CD4-positive, alpha-beta memory T cell (primary cell): ENCODE measurements at places on chromosomes 1 and 21.

DNA sequence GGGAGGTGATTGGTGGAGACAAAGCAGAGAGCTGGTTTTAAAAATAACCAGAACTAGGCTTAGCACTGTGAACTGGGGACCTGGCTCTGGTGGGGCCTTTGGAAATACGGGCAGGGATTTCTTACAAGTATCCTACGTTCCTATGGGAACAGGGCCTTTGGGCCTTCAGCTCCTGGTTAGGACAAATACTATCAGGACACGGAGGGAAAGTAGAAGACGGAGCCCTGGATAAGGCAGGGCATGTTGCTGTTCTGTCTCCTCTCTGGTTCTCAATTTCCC is 5.3 kb upstream of the MYOG start:
- DNase-seq, result no peak

DNA sequence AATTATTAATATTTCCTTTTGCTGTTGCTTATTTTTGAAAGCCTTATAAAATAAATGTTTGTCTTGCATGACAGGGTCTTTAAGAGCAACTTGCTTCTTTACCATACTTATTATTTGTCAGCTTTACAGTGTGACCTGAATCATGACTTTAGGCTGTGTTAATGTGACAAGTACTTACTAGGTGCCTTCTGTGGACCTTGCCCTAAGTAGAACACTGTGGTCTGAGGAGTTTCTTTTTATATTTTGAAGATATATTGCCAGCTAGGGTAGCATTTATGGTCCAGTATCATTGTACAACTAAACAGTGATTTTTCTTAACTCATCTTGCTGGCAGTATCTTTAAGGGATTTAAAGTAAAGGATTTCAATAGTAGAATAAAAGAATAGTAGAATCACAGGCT is 45.4 kb upstream of the LAMC2 start:
- DNase-seq, result no peak

DNA sequence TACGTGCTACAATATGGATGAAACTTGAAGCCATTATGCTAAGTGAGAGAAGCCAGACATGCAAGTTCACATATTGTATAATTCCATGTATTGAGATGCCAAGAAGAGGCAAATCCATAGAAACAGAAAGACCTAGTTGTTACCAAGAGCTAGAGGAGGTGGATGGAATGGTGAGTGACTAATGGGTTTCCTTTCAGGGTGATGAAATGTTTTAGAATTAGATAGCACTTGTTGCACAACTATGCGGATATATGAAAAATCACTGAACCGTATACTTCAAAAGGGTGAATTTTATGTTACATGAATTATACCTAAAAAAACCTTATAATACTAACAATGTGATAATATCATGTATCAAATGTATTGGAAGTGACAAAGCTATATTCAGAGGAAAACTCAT is 18.1 kb downstream of the EPHA10 start:
- DNase-seq, result no peak

DNA sequence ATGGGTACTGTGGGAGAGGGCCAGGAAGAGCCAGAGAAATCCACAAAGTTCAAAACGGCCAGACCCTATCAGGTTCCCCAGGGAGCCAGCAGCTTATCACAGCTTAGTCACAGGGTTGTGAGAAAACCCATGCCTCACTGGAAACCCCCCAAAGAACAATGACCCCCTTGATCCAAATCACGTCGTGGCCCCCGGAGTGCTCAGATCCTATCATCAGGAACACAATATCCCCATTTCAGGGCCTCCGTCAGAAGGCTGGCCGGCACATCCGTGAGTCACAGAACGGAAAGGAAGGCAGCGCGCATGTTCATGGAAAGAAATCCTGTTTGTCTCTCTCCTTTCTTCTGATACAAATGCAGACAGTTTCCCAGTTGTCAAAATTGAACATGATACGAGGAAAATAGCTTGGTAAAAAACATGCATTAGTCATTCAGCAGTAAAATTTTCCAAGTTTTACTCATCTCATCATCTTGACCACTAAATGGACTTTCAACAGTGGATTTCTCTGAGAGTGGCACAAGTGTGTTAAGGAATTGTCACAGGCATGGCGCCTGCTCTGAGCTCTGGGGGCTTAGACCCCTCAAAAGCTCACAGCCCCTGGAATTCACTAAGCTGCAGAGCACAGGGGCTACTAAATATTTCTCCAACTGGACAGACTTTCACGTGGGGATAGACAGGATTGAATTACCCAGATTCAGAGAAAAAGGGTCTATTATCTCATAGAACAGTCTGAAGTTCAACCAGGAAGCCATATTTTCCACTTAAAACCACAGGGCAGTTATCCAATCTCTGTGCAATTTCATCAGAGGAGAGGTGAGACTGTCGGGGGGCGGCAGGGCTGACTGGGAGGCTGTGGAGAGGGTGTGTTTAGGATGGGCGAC is 124.8 kb downstream of the RIPK4 start:
- DNase-seq, result no peak

DNA sequence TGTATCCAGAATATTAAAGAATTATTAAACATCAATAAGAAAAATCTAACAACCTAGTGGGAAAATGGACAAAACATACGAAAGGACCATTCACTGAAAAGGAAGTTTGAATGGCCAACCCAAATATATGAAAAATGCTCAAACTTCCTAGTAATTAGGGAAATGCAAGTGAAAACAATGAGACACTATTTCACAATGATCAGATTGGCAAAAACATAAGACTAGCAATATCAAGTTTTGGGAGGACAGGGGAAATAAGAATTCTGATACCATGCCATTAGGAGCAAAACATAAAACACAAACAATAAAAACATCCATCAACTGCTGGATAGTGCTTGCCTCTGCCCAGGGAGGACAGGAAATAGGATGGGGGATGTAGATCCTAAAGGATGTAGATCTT is 14.3 kb downstream of the XCL2 start:
- no peak for DNase-seq

- DNase-seq, result no peak
Measured at GRCh38 chr21:33078907-33079582, 9.1 kb downstream of the OLIG1 start.

DNA sequence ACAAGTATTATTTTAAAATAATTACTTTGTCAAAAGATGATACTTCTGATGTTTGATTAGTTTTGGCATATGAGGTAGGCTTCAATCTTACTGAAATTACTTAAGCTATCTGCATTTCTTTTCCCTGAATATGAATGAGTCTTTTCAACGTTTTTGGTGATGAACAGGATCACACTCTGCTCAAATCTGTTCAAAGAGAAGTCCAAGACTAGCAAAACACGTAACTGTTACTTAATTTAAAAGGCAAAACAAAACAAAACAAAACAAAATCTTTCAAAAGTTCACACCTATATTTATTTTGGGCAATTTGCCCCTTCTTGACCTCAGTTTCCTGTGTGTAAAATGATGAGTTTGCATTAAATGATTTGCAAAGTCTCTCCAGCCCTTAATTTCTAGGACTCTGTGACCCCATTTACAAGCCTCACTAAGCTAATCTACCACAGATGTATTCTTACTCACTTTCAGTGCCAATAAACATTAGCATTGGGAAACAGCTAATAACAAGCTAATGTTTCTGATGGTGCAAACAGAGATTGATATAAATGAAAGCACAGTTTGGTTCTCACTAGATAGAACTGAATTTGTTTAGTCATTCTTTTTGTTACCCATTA is 865.4 kb downstream of the LTN1 start:
- no peak for DNase-seq

GRCh38 chr1:23101101-23101827 is 67.4 kb downstream of the LUZP1 start:
- no peak for DNase-seq

DNA sequence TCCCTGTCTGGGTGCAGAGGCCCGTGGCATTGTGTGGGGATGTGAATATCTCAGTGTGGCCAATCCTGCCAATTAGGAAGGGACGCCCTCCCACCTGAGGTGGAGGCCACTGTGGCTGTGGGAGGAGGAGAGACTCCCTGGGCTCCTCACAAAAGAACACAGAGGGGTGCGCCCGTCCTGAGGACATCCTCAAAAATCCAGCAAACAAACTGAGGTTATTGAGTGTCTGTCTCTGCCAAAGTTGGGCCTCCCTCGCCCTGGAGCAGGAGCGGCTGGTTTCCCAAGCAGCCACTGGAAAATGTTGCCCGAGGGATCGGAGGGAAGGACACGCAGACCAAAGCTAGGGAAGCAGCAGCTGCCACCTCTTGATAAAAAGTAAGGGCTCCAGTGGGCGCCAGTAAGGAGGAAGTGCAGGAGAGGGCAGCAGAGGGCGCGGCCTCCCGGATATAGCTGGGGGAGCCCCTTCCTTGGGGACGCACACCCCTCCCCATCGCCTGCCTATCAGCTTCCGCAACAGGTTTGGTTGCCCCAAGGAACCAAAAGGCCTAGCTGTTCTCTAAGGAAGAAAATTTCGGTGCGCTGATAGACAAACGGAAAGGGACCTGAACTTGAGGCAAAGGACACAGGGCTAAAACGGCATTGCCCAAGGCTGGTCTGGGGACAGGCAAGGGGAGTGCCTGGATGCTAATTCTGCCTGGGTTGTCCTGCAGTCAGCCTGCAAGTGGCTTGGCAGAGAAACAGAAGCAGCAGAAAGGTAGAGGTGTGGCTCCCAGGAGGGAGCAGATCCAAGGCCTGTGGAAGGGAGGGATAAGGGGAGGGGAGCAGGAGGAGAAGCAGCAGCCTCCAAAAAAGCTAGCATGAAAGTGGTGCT is 1.7 kb upstream of the GRIK3 start:
- no peak for DNase-seq

DNA sequence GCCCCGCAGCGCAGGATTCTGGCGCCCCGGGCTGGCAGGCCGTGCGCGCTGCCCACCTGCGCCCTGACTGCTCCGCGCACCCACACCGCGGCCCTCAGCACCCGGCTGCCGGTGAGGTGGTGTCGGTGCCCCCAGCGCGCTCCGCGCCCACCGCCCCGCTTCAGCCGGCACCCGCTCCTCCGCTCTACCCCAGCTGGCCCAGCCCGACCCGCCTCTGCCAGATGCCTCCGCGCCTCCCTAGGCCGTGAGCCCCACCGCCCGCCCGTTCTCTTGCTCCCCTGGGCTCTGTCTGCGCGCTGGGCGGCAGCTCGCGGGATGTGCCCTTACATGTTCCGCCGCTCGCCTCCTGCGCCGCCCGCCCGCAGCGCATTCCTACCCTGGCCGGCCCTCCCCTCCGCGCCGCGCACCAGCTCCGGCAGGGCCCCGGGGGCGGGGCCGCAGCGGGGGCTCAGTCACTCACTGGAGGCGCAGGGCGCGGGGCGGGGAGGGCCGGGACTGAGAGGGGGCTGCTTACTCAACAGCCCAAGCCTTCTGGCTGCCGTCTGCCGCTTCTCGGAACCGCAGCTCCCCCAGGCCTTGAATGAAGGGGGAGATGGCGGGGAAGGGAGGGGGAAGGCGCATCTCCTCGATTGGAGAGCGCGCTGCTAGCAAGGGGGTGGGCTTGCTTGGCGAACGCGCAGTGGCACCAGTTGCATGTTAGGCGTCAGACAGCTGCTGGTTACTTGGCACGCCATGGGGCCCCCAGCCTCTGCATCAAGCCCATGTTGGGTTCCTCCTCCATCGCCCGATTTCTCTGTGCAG is at the start of gene PHLDA3:
TSS of gene PHLDA3 (minus strand) at position 345 of the 801 bp plus-strand sequence. CDS start 402 bp downstream, outside the sequence.
- DNase-seq, result no peak

- no peak for DNase-seq
Measured at GRCh38 chr1:41390166-41390565, 28.9 kb downstream of the FOXO6 start.

- no peak for DNase-seq
Measured at GRCh38 chr1:217137210-217137881, 414.1 kb upstream of the ESRRG start.

DNA sequence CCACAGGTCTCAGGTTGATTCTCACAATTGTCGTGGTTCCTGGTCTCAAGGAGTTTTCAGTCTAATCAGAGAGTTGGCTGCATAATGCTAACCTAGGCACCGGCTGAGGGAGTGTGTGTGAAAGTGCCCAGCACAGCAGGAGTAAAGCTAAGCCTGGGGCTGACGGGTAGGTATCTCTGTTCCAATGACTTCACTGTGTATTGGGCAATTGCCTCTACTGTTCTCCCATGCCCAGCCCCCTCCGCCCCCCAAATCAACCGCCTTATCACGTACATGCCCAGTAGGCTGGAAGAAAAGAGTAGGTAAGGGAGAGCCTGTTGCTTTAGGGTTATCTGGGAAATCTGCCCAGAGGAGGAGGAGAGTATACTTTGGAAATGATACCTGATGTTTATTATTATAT is 54.7 kb downstream of the MRPS6 start:
- no peak for DNase-seq

- DNase-seq, result no peak
Measured at GRCh38 chr1:198153103-198153502, 3.7 kb upstream of the NEK7 start.

DNA sequence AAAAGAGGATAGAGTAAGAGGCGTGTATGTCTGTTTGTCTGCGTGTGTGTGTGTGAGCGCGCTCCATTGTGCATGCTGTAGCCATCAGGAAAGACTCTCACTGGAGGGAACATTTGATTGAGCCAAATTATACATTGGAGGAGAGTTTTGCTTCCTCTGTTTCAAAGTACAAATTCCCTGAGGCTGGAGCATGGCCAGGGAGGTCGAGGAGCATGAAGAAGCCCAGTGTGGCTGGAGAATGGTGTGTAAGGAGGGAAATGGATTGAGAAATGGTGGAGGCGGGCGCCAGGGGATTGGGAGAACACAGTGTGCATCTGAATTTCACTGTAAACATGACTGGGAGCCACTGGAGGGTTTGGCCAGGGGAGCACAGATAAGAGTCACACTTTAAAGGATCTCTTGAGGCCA is 22.1 kb upstream of the EFNA1 start:
- DNase-seq, result no peak

GRCh38 chr1:209911746-209912145 is 26.3 kb upstream of the SYT14 start:
- no peak for DNase-seq

- DNase-seq, result no peak
Measured at GRCh38 chr1:60126723-60127122, 53.2 kb upstream of the C1orf87 start.

- DNase-seq, result no peak
Measured at GRCh38 chr1:6498576-6499111, 7.2 kb upstream of the PLEKHG5 start.

- no peak for DNase-seq
Measured at GRCh38 chr1:225768662-225769426, 8.8 kb upstream of the SRP9 start.

DNA sequence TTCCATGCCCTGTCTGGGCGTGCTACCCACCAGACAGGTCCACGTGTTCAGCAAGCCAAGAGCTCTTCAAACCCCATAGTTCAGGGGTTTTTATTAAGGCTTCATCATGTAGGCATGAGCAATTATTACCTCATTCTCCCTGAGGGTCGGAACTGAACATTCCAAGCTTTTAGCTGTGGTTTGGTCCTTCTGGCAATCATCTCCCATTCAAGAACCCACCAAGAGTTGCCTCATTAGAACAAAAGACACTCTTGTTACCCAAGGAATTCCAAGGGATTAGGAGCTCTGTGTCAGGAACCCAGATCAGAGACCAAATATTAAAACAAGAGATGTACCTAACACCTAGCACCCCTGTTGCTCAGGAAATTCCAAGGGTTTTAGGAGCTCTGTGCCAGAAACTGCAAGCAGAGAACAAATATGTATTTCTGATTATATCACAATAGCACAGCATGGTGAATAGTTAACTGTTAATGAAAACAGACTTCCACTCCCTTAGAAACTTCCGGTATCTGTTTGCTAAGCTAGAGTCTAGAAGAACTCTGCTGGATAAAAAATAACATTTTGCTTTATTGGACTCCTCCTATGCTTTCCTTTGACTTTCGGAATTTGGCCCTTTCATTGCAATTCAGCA is 201.2 kb upstream of the L1TD1 start:
- no peak for DNase-seq
